ENCODE measurements at places on chromosomes 12 and 14. TPM values are rescaled to one million over a fixed set of nuclear protein-coding genes. Genes with fewer than 3 reads are reported as not detected.

GRCh38 chr12:104505095-104505818 is 48.5 kb downstream of the CHST11 start:
- H3K27me3 ChIP-seq = no peaks in the 10 kb centered on the region
- H3K36me3 ChIP-seq = peaks cover 6% of the 10 kb centered on the region
- no peak overlapping the region for H3K4me3 ChIP-seq
- H3K4me1 ChIP-seq = peaks cover 61% of the 10 kb centered on the region
- DNase-seq = no peak

DNA sequence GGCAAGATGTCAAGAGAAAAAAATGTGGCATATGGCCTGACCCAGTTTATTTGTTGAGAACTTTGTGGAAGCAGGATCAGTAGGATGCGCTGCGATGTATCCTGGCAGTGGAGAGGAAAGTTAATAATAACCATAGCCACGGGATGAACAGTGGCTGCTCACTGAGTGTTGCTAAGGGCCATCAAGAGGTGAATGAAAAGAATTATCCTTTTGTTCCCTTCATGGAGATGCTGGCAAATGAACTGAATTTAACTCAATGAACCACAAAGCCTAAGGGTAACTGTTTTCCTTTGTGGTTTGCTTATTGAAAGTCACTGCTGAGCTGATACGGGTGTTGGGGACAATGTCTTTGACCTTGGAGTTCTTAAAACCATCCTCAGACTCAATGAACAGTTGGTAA is 476.5 kb downstream of the APAF1 start:
- H3K36me3 ChIP-seq = no peaks in the 10 kb centered on the region
- no peaks in the 10 kb centered on the region for H3K27me3 ChIP-seq
- no peak for DNase-seq
- no peak overlapping the region for H3K4me3 ChIP-seq
- no peaks in the 10 kb centered on the region for H3K4me1 ChIP-seq
- H3K27ac ChIP-seq = no peak overlapping the region

DNA sequence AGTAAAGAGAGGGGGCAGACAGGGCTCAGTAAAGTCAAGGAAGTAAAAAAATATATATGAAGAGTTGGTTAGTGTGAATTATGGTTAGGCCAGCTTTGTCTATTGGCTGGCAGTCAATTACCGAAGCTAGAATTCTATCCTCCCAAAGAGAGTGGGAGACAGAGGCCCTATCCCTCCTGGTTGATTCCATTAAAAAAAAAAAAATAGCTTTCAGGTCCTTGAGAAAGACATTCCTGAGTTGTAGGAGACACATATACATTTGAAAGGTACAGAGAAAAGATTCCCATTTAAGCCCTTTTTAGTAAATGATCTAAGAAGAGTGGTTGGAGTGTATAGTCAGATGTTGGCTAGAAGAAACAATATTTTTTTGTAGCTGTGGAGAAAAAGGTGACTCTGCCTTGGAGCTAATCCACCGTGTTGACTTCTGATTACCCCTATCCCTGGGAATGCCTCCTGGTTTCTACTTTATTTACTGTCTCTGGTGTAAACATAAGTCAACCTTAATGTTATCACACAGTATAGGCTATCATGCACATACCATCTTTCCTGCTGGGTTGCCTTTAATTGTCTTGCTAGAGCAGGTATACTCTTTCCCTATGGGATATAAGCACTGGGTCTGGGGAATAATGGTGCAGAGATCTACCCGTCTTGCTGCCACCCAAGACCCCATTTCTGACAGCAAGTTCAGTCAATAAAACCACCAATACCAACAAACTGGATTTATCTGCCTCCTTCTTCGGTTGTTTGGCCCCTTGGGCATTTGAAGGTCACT is 859.9 kb upstream of the ATXN7L3B start:
- no peaks in the 10 kb centered on the region for H3K4me1 ChIP-seq
- DNase-seq = no peak
- no peak overlapping the region for H3K4me3 ChIP-seq
- no peaks in the 10 kb centered on the region for H3K27me3 ChIP-seq
- H3K27ac ChIP-seq = no peak overlapping the region

The NKX2-1 gene
- not detected for total RNA-seq

DNA sequence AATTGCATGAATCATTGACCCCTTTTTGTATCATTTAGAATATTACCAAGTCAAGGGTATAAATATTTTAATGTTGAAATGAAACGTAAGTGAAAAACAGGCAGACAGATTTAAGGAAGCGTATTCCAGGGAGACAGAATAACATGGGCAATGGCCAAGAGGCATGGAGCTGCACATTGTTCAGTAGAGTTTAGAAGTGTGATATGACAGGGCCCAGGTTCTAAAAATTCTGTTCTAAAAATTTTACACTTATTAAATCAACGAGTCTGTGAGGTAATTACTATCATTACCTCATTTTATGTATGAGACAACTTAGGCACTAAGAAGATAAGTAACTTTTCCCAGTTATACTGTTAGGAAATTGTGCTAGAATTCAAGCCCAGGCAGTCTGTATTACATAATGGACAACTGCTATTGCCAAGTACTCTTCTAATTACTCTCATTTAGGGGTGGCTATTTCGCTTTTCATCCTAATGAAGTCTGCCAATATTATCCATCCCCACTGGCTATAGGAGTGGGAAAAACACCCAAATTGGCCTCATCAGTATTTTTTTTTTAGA is 103.2 kb upstream of the NAV3 start:
- no peaks in the 10 kb centered on the region for H3K36me3 ChIP-seq
- H3K27me3 ChIP-seq = no peaks in the 10 kb centered on the region
- no peaks in the 10 kb centered on the region for H3K4me1 ChIP-seq
- no peak for DNase-seq
- no peak overlapping the region for H3K27ac ChIP-seq

The KCNK10 gene
- total RNA-seq = not detected

DNA sequence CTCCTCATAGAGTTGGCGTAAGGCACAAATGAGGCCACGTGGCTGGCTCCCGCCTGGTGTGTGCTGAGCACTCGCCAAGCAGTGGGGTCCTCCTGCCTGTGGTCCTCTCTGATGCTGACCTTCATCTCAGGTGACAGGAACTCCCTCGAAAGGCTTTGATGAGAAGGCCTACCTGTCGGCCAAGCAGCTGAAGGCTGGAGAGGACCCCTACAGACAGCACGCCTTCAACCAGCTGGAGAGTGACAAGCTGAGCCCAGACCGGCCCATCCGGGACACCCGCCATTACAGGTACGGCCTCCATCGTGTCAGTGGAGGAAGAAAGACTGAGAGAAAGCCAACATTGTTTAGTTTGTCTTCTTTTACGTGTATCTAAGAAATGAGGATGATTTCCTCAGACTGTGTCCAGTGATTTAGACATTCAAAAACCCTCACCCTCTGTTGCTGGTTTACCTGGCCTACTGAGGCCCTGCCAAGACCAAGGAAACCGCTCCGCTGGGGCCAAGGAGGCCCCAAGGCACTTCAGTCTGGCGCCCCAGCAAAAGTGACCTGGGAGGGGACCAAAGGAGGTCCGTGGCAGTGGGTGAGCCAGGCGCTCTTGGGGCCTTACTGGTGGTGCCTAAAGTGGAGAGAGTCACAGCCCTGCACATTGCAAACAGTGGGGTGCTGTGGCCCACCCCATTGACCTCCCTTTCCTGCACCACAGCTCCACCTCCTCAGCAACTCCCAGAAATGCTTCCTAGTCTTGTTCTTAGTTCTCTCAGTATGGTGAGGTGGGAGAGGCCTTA is 60.8 kb downstream of the GALNT16 start:
- H3K27ac ChIP-seq = no peak overlapping the region
- H3K4me1 ChIP-seq = no peaks in the 10 kb centered on the region
- no peak for DNase-seq

GRCh38 chr12:57090490-57090889 is 1.6 kb downstream of the NAB2 start:
- no peak for DNase-seq
- H3K4me1 ChIP-seq = peaks cover 79% of the 10 kb centered on the region
- H3K36me3 ChIP-seq = peaks cover 40% of the 10 kb centered on the region
- H3K27ac ChIP-seq = no peak overlapping the region
- peak overlapping the region; percentile 78 for H3K4me3 ChIP-seq
- H3K27me3 ChIP-seq = no peaks in the 10 kb centered on the region

GRCh38 chr12:113040722-113041171 is 15.8 kb upstream of the DTX1 start:
- DNase-seq = no peak
- H3K27ac ChIP-seq = no peak overlapping the region
- no peak overlapping the region for H3K4me3 ChIP-seq
- H3K36me3 ChIP-seq = no peaks in the 10 kb centered on the region
- H3K27me3 ChIP-seq = no peaks in the 10 kb centered on the region

The P3H3 gene
- 2.5 TPM for total RNA-seq

- peak overlapping the region; percentile 42 for H3K27ac ChIP-seq
- no peaks in the 10 kb centered on the region for H3K27me3 ChIP-seq
- peaks cover 26% of the 10 kb centered on the region for H3K36me3 ChIP-seq
- DNase-seq = peak; percentile 28
- H3K4me3 ChIP-seq = no peak overlapping the region
- H3K4me1 ChIP-seq = peaks cover 11% of the 10 kb centered on the region
Observed at GRCh38 chr14:61780125-61780524, 17.9 kb downstream of the SNAPC1 start.

The CMA1 gene
- not detected for total RNA-seq

GRCh38 chr12:23640754-23641153 is 308.7 kb downstream of the SOX5 start:
- H3K27me3 ChIP-seq = no peaks in the 10 kb centered on the region
- no peak for DNase-seq
- H3K4me3 ChIP-seq = no peak overlapping the region
- no peak overlapping the region for H3K27ac ChIP-seq
- no peaks in the 10 kb centered on the region for H3K4me1 ChIP-seq

All from CD4-positive, alpha-beta T cell (primary cell).